Inflammatory macrophage treated with lipopolysaccharide for 4 hours (primary cell): ENCODE measurements at places on chromosomes 3 and 15.

DNA sequence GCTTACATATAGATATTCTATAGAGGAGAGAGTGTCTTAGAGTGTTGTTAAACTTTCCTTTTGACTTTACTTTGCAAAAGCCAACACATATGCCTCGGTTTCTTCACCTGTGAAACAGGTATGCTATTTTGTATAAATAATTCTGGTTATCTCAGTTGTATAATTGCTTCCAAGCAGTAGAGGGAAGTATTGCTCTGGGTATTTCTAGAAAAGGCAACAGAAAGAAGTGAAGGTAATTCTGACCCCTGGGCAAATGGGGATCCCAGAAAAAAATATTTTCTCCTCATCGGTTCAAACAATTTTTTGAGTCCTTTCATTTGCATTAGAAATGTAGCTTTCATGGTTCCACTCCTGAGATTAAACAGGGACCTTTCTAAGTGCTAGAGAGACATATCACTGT is 216.5 kb upstream of the SEMA6D start:
- no peak for DNase-seq

GRCh38 chr3:119025171-119025795 is 9.4 kb downstream of the IGSF11 start:
- DNase-seq: no peak

DNA sequence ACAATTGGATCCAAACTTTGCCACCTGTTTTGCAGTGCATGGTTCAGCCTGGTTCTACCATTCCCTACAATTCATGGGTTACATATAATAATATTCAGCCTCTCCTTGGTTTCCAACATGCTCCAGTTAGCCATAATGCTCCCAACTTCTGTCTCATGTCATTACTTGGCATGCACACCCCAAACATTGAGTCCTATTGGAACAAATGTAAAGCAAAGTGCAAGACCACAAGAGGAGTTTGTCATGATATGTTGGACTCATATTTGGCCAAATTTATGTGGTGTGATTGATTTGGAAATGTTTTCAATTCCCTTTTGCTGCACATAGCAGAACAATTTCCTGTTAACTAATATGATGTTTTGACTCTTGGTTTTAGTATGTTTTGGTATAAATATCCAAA is 50.2 kb downstream of the KCNAB1 start:
- DNase-seq: no peak

- no peak for DNase-seq
Measured at GRCh38 chr3:152289708-152290107, 21.0 kb downstream of the MBNL1 start.

- no peak for DNase-seq
Measured at GRCh38 chr3:156814295-156814694, 11.9 kb upstream of the LEKR1 start.

DNA sequence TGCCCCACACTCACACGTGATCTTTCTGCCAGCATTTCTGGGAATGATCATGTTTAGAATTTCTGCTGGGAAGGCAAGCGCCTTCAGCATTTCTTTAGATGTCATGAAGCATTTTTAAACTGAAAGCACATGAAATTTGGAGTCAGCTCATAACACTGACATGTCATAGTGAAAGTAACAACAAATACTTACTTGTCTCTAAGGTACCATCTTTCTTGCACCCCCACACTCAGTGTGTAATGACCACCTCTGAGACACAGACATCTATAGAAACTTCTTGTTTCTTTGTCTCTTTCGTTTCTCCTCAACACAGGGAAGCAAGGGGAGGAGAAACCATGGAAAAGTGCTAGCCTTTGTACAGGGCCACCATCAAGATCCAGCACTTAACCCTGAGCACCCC is 171.7 kb downstream of the RORA start:
- DNase-seq: no peak

- no peak for DNase-seq
Measured at GRCh38 chr3:47432673-47433072, 43.1 kb downstream of the SCAP start.

- DNase-seq: no peak
Measured at GRCh38 chr3:41710646-41711388, 251.1 kb downstream of the ULK4 start.
